K562 (cell line): ENCODE measurements at places on chromosomes 13 and 19.

DNA sequence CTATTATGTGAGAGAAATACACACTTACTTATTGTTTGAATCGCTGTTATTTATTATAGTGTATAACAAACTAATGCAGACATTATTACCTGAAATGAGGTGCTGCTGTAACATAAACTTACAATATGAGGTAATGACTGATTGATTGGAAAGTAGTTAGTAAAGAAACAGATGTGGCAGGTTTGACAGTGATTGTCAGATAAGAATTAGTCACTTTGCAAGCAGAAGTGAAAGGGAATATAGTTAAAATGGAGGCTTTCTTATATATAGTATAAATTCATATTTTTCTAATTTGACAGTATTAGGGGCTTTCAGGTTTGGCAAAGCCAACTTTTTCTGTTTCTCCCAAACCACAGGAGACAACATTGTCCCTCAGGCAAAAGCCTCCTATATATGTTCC, 20.6 kb downstream of the MIR17HG start:
- DNase-seq = no peak

GRCh38 chr13:40456397-40456953, 210.0 kb downstream of the FOXO1 start:
- DNase-seq = no peak

- DNase-seq = peak; percentile 79
These were observed 1.5 kb downstream of the GPC6 start for GRCh38 chr13:93227878-93228642.

- DNase-seq = no peak
These were observed 169.2 kb upstream of the IRS2 start for GRCh38 chr13:109955598-109955997.

DNA sequence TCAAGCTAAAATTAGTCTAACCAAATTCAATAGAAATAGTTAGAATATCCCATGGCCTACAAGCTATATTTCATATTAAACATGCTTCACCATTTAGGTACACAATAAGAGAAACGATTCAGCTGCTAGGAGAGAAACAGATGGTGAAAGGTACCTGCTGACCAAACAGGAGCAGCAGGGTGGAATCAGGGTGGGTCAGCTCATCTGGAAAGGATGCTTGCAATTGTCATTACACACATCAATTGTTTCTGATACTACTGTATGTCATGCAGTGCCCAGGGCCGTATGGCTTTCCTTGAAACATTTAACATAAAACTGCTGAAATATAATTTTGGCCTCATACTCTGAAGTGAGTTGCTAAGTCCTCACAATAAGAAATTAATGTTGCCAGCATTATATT, 776.0 kb downstream of the DACH1 start:
- no peak for DNase-seq

DNA sequence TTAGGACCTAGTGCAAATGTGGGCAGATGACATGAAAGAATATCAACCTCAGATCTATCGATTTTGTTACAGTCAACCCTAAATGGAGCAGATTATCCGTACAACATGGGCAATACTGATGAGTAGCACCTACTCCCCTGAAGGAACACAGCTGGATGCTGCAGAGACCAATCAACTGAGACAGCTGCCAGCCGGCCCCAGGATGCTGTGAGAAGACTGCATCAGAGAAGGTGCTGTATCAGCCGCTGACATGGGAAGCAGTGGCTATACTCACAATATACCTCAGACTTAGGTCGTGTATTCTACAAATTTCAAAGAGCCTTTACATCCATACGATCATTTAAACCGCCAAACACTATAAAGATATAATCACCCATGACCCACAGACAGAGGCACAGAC, 95.9 kb upstream of the FNDC3A start:
- no peak for DNase-seq

- peak; percentile 44 for DNase-seq
These were observed 49.9 kb downstream of the ZNF787 start for GRCh38 chr19:56071151-56071550.

GRCh38 chr13:97809576-97809975, 143.9 kb upstream of the IPO5 start:
- DNase-seq = no peak

GRCh38 chr19:15129856-15130585, 22.8 kb downstream of the SYDE1 start:
- DNase-seq = no peak

GRCh38 chr13:19622193-19622592, 11.3 kb upstream of the MPHOSPH8 start:
- no peak for DNase-seq

GRCh38 chr19:38805180-38805579, 7.6 kb downstream of the LGALS4 start:
- no peak for DNase-seq

DNA sequence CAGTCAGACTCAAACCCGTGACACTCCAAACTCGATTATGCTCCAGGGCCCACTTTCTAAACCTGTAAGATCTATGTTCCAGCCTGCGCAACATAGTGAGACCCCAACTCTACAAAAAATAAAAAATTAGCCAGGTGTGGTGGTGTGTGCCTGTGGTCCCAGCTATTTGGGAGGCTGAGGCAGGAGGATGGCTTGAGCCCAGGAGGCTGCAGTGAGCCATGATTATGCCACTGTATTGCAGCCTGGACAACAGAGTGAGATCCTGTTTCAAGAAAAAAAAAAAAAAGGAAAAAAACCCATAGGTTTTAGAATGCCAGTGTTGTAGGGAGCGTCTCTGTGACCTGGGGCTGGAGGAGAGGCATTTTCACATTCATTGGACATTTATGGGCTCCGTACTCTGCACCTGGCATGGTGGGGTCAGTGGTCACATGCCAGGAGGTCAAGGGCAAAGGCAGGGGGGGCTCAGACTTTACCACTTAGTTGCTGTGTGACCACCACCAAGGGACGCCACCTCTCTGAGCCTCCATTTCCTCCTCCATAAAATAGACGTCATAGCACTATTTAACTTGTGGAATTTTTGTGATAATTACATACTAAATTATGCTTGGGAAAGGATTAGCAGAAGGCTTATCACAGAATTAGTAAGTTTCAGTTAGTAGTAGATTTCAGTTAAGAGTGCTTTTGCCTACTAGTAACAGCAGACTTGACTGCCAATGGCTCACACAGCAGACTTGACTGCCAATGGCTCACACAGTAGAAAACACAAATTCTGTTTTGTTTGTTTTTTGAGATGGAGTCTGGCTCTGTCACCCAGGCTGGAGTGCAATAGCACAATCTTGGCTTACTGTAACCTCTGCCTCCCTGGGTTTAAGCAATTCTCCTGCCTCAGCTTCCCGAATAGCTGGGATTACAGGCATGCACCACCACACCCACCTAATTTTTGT, 5.9 kb downstream of the SELENOV start:
- no peak for DNase-seq

GRCh38 chr19:6733338-6734095, 3.9 kb downstream of the GPR108 start:
- peak; percentile 54 for DNase-seq

GRCh38 chr13:109730812-109731335, 55.5 kb downstream of the IRS2 start:
- no peak for DNase-seq

DNA sequence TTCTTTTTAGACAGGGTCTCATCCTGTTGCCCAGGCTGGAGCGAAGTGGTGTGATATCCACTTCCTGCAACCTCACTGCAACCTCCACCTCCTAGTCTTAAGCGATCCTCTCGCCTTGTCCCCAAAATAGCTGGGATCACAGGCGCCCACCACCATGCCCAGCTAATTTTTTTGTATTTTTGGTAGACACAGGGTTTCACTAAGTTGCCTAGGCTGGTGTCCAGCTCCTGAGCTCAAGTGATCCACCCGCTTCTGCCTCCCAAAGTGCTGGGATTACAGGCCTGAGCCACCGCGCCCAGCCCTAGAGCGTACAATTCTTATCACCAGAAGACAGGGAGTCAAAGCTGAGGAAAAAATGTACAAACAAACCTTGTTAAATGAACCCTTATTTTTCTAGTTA, 4.5 kb upstream of the ELOF1 start:
- no peak for DNase-seq

GRCh38 chr13:99585609-99586008, 84.3 kb downstream of the TM9SF2 start:
- DNase-seq = no peak
